Effector CD4-positive, alpha-beta T cell (primary cell): ENCODE measurements at places on chromosomes 3 and 15.

DNA sequence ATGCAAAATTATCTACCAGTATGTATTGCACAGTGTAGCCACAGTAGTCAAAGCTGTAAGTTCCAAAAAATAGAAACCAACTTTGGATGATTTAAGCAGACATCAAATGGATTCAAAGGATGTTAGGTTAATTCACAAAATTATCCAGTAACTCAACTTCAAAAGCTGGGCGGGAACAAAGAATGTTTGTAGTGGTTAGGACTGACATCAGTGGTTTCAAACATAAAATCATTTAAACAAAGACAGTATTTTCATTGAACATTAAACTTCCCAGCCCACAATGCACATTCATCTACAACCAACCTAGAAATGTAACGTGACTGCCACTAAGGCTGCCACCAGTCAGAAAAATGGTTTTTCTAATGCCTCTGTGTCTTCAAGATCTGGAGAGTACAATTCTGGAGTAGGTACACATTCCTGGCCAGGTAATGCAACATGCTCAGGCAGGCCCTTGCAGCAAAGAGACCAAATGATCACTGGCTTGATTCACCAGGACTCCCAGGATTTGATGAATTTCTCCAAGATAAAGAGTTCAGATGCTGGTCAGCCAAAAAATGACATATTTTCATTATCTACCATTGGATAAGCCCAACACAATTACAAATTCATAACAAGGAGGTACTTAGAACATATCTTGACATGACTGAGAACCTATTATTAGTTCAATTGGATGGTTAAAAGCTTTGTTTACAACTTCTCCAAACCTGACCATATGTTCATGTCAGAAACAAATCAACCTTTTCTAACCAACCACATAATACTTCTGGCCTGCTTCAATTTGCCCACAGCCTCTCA is 189.8 kb upstream of the CNTN4 start:
- no peak for DNase-seq

GRCh38 chr3:32794487-32795308 is 23.1 kb upstream of the TRIM71 start:
- DNase-seq, result no peak

- DNase-seq, result no peak
These were observed 1561.6 kb downstream of the OTOL1 start for GRCh38 chr3:163058031-163058854.

DNA sequence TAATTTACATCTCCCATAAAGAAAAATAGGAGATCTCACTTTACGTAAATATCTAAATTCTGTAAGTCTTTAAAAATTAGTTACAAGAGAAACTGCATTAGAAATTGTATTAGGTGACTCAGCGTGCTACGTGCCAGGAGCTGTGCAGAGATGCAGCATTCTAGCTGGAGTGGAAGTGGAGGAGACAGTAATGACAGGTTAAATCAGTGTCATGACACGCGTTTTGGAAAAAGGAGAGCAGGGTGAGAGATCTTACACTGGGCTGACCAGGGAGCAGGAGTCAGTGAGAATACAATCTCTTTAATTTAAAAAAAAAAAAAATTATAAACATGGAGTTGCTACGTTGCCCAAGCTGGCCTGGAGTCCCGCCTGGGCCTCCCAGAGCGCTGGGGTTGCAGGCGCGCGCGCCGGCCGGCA is 635 bp downstream of the TUBGCP5 start:
- no peak for DNase-seq

DNA sequence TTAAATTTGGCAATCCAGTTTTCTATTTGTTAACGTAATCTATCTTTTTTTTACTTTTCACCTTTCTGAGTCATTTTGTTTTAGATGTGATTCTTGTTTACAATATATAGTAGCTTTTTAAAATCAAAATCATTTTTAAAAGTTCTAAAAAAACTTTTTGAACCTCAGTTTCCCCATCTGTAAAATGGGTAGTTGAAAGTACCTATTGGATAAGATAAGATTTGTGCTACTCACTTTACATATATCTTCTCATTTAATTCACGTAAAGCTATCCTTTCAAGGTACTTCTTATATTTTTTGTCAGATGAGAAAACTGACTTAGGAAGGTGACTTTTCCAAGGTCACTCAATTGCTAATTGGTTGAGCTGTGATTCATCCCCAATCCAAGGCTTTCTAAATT is 153.2 kb downstream of the EEFSEC start:
- DNase-seq, result no peak
